ENCODE measurements at places on chromosomes 13 and 19.

- no peak for DNase-seq
Observed at GRCh38 chr13:109496216-109496615, 290.2 kb downstream of the IRS2 start.

- DNase-seq = no peak
Observed at GRCh38 chr13:45529758-45530157, 65.0 kb downstream of the COG3 start.

GRCh38 chr13:50724438-50724837 is 119.1 kb downstream of the DLEU7 start:
- DNase-seq = no peak

DNA sequence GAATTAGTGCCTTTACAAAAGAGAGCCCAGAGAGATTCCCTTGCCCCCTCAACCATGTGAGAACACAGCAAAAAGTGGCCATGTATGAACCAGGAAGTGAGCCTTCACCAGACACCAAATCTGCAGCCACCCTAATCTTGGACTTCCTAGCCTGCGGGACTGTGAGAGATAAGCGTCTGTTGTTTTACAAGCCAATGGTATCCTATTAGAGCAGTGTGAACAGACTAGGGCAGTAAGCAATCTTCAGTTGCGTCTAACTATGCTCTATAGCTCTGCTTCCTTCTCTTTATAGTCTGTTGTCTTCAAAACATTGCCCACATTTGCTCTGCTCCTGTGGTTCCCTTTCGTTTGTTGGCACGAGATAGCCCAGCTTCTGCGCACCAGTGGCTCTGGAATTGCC is 109.5 kb upstream of the FNDC3A start:
- no peak for DNase-seq

DNA sequence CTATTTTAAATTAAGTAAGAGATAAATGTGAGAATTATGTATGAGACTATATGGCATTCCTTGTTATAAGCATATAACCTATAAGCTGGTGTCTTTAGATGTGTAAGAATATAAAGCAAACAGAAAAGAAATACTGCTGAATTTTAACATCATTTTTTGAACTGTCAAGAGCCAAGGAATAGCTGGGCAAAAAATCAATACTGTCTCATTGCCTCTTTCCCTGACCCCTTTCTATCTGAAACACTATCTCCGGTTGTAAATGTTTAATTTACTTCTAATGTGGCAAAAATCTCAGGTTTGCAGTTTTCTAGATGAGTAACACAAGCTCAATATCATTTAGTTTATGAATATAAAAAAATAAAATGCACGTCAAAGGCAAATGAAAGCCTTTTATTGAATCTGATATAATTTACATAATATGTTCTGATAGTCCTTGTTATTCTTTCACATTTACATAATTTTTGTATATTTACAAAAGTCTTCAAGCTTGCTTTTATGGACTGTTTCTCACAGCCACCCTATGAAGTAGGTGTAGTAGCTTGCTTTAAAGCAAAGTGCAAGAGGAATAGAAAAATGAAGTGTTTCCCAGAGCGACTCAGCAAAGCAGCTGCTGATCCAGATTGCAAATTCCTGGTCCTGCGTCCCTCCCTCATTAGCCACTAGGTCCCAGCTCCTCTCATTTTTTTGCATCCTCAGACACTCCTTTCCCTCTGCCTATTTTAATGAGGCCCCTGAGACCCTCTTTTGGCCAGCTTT is 188.2 kb upstream of the RFC3 start:
- no peak for DNase-seq

DNA sequence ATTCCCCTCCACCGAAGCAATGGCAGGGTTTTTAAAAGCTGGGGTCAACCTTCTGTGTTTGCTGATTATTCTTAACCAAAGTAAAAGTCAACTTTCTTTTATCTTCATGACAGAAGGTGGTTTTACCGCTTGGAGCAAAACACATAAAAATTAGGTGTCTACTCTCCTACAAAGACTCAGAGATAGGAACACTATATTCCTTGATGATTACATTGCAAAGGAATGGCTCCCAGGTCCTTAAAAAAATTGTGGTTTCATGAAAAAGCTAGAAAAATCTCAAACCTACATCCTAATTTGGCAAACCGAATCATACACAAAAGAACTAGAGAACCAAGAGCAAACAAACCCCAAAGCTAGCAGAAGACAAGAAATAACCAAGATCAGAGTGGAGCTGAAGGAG is 760.4 kb upstream of the PCDH20 start:
- DNase-seq = no peak

- DNase-seq = no peak
Observed at GRCh38 chr19:57314146-57314545, 6.1 kb upstream of the ZNF543 start.

DNA sequence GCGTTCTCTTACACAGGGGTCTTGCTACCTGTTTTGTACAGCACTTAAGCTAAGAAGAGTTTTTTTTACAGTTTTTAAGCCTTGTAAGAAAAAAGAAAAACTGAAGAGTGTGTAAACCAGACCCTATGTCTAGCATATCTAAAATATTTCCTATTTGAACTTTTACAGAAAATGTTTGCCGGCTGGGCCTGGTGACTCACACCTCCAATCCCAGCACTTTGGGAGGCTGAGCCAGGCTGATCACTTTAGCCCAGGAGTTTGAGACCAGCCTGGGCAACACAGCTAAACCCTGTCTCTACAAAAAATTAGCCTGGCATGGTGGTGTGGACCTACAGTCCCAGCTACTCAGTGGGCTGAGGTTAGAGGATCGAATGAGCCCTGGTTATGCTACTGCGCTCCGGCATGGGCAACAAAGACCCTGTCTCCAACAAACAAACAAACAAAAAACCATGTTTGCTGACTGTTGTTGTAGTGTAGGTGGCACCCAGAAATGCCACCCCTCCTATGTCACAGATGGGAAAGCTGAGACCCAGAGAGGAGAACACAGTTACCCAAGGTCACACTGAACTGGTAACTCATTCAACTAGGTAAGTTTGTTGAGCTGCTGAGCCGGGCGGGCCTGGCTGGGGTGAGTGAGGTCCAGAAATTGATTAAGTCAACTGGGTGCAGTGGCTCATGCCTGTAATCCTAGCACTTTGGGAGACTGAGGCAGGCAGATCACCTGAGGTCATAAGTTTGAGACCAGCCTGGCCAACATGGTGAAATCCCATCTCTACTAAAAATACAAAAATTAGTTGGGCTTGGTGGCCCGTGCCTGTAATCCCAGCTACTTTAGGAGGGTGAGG is 1.9 kb upstream of the VASP start:
- DNase-seq = no peak

DNA sequence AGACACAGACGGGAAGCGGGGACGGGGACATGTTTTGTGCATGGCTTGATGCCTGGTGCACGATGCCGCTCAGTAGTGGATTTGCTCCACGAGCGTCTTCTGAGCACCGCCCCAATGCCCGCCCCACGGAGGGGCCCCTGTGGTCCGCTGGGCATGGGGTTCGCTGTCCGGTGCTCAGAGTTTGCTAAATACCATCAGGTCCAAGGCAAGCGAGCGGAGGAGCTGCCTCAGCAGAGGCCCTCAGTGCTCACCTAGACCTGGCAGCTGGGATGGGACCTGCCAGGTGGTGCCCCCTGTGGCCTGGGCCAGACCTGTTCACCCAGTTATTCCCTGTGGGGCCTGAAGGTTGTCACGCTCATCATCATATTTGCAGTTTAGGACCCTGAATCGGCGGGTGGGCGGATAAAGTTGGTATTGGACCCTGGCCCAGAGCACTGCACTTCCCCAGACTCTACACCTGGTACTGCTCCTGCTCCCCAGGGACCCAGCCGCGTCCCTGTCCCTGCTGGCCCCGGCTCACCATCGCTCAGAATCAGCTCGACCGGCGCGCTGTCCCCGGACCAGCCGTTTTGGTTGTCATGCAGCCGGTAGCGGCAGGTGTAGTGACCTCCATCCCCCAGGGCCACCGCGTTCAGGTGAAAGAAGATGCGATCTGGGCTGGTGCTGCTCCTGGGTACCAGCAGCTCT is 2.3 kb downstream of the A1BG start:
- no peak for DNase-seq

DNA sequence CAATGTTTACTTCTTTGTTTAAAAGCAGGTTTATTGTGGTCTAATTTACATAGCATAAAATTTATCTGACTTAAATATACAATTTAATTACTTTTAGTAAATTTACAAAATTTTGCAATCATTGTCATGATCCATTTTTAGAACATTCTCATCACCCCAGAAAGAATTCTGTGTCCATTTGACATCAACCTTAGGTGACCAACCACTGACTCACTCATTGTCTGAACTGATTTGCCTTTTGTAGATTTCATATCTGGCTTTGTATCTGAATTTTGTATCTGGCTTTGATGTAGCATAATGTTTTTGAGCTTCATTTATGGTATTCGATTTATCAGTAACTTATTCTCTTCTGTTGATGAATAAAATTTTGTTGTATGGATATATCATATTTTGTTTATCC is 40.4 kb downstream of the EDNRB start:
- no peak for DNase-seq

GRCh38 chr13:33590936-33591335 is 227.0 kb upstream of the RFC3 start:
- no peak for DNase-seq

GRCh38 chr13:33284031-33284430 is 1.5 kb downstream of the STARD13 start:
- no peak for DNase-seq

DNA sequence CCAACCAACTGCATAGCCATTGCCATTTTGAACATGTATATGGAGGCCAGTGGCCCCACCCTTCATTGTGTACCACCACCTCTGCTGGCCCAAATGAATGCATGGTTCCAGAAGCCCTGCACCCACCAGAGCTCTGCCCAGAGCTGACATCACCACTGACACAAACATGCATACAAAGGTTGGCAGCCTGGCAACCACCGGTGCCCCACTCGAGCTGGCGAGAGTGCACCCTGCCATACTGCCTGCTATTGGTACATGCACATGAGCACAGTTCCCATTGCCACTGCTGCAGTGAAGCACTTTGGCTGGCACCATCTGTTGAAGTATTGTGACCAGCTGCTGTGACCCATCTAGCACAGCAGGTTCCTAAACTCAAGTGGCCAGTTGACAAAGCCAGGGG is 1564.9 kb downstream of the OLFM4 start:
- no peak for DNase-seq
